ENCODE measurements at places on chromosomes 1 and 21. TPM values are rescaled to one million over a fixed set of nuclear protein-coding genes. Genes with fewer than 3 reads are reported as not detected.

The GNAT2 gene
- total RNA-seq = 0.32 TPM

The SERPINC1 gene
- 1.8 TPM for total RNA-seq

The SPRR2B gene
- not detected for total RNA-seq

GRCh38 chr1:14100444-14100843 lies 400.5 kb downstream of the PRDM2 start:
- no peak for DNase-seq

DNA sequence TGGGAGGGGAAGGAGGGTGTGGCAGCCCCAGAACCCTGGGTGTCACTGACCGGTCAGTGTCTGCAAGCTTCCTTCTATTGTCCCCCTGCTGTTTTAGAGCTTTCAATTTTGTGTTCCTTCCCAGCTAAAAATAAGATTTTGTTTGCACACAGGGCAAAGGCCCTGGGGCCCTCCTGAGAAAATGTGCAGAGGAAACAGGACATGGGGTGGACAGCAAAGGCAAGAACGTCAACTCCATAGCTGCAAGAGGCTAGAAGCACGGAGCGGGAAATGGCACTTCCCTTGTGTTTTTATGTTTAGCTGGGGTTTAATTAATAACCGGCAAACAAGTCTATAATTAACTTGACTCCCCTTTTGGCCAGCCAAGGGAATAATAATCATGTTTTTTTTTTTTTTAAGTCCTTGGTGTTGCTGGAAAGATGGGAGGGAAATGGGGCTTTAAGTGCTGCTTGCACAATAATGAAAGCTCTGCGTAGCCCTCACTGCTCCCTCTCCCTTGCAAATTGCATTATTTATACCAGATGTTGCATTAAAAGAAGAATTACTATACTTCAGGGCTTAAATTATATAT lies 261.4 kb upstream of the USP24 start:
- no peak for DNase-seq

- DNase-seq = no peak
Observed at GRCh38 chr1:220817907-220818306, 31.2 kb downstream of the MTARC1 start.

DNA sequence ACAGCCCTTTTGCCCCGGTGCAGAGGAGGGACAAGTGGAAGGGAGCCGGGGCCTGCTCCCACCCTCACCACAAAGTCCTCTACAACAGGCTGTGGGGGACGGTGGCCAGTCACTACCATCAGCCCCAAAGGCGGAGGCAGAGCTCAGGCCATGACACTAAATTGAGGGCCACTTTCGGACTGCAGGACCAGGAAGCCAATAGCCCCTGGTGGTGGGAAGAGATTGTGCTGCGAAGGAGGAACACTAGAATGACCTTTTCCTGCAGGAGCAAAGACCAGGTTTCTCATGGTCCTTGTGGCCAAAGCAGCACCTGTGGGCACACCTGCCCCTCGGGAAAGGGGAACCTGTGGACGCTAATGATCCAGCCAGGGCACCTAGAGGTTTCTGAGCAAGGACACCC lies 30.3 kb downstream of the ACTA1 start:
- DNase-seq = no peak

DNA sequence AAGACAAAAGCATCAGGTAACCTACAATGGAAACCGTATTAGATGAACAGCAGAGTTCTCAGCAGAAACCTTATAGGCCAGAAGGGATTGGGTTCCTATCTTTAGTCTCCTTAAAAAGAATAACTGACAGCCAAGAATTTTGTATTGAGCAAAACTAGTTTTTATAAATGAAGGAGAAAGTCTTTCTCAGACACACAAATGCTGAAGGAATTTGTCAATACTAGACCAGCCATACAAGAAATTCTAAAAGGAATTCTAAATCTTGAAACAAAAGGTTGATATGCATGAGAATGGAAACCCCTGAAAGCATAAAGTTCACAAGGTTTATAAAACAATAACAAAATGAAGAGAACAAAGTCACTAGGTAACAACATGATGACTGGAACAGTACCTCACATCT lies 58.1 kb downstream of the NEK7 start:
- DNase-seq = no peak

DNA sequence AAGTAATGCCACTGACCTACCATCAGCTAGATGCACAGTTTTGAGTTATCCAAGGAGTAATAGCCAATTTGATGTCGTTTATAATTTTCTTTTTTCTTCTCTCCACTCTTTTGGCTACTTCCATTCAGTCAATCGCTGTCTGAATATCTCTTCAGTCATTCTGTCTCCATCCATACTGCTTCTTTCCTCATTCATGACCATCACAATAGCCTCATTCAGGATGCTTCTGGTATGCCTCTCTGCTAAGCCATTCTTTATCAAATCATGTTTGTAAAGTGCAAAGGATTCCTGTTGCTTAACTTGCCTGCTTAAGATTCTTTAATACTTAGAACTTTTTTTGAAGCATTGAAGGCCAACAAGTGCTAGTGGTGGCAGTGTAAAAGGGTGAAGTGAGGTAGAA lies 20.2 kb downstream of the TYW3 start:
- no peak for DNase-seq

Measured in colonic mucosa (tissue), 4 donors.